Hematopoietic multipotent progenitor cell treated with erythropoietin and hydrocortisone succinate and interleukin-3 and kit ligand, for 15 days (in vitro differentiated cells): ENCODE measurements at places on chromosomes 12 and 14.

GRCh38 chr14:104184911-104185499, 46.6 kb downstream of the KIF26A start:
- DNase-seq: no peak

GRCh38 chr14:30272848-30273832, 285.8 kb upstream of the G2E3 start:
- no peak for DNase-seq

- no peak for DNase-seq
Measured at GRCh38 chr12:111546758-111547383, 52.2 kb downstream of the ATXN2 start.

GRCh38 chr14:100536721-100537445, 50.3 kb downstream of the BEGAIN start:
- DNase-seq: no peak

DNA sequence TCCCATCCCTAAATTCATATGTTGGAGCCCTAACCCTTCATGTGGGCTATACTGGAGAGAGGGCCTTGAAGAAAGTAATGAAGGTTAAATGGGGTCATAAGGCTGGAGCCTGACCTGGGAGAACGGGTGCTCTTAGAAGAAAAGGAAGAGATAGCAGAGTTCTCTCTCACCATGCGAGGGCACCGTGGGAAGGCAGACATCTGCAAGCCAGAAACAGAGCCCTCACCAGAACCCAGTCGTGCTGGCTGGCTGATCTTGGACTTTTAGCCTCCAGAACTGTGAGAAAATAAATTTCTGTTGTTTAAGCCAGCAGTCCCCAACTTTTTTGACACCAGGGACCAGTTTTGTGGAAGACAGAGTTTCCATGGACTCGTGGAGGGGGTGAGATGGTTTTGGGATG, 149.3 kb downstream of the ATP23 start:
- DNase-seq: no peak

GRCh38 chr12:59695379-59695778, 99.5 kb downstream of the SLC16A7 start:
- DNase-seq: no peak

DNA sequence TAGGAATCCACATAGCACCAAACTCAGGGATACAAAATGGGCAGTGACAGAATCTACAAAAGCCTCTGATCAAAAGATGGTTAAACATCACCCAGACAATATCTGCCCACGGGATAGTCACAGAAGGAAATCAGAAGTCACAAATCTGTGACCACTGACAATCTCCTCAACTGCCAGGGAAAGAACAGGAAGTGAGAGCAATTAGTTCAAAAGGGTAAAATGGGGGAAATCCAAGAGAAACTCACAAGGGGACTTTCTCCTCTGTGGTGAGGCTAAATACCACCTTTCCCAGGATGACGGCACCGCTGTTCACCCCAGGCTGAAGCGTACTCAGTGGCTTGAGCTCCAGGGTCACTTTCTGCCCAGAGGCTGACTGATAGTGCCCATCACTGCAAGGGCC, 10.7 kb downstream of the TTC5 start:
- DNase-seq: no peak

DNA sequence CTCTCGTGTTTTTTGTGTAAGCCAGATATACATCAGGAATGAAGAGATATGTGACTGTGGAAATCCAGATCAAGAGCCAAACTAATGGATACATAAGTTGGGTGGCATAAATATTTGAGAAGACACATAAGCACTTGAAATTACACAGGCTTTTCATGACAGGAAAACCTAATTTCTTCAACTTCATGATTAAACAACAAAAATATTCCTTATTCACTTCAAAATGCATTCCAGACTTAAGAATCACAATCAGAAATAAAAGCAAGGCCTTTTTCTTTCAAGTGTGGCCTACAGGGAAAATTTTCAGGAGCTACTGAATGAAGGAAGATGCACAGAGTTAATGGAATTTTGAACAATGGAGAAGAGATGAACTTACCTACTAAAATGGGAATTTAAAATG, 515.6 kb downstream of the FOXG1 start:
- DNase-seq: no peak

DNA sequence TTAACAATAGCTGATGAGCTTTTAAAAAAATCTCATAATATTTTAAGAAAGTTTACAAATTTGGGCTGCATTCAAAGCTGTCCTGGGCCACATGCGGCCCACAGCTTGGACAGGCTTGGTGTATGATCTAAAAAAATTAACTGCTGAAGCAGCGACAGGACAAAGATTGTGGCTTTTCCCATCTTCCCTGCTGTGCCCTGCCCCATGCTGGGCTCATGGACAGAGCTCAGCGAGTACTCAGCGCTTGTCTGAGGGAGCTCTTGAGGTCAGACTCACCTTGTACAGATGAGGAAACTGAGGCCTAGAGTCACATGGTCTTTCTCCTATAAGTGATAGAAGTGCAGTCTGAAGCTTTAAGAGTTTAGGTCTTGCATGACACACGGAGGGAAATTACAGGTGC, 15.0 kb downstream of the EVL start:
- DNase-seq: no peak

GRCh38 chr12:3558854-3559253, 67.9 kb downstream of the PRMT8 start:
- no peak for DNase-seq
